ENCODE measurements at places on chromosomes 4 and X. TPM values are rescaled to one million over a fixed set of nuclear protein-coding genes. Genes with fewer than 3 reads are reported as not detected.
A peak's percentile ranks its signal among the peaks of the same experiment; 100 is the strongest.

GRCh38 chr4:41619161-41619560, 81.2 kb downstream of the LIMCH1 start:
- no peak for DNase-seq

- DNase-seq, result no peak
Measured at GRCh38 chr4:77578145-77578544, 27.5 kb upstream of the CXCL13 start.

DNA sequence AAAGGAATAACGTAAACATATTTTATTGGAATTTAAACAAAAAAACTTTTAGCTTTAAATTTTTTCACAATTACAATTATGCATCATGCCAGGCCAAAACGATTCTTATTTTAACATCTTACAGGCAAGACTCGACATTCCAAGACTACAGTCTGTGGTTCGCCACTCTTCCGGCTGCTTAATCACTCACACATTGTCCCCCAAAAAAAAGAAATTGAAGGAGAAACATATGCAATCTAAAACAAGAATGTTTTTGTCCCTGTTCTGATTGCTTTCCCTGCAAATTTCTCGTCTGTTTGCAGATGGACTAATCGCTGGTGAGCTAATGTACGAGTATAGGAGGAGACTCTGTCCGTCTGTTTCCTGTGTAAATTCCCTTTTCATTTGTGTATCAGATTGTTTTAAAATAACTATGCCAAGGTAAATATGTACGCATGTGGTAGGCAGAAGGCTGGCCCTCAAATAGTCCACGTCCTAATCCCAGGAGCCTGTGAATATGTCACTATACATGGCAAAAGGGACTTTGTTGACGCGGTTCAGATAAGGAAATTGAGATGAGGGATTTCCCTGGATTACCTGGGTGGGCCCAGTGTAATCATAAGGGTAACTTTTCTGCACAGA, 37.7 kb upstream of the MTNR1A start:
- DNase-seq, result no peak

DNA sequence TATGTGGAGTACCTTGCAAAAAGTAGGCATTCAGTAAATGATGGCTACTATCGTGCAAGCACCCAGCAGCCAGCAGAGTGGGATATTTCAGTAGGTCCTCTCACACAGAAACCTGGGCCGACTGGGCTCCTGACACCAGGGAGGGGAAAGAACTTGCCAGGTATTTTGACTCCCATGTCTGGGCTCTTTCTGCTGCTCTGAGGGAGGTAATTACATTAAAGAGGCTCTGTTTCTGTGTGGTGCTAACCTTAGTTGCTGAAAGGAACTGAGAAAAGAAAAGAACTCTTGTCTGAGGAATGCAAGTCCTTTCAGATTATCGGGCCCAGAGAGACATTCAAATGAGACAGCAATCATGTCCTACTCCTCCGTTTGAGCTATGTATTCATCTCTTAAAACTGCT, 175.8 kb upstream of the MTMR8 start:
- DNase-seq, result no peak

- DNase-seq, result peak; percentile 56
Measured at GRCh38 chrX:135382260-135382659, 39.5 kb upstream of the SMIM10L2A start.

DNA sequence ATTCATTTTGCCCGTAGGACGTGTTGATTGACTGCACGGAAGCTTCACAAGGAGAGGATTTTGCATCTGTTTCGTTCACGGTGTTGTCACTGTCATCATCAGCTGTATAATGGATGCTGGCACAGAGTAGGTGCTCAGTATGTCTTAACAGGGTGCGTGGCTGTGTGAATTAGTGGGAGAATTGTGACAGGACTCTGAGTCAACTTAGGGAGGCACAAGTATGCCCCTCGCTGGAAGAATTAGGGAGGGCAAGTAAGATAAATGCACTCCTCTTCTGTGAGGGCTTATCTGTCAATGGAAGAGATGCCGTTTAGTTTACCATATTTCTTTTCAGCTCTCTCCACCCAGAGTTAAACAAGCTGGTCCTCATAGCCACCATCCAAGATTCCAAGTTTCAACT, 107.2 kb downstream of the TRIML1 start:
- DNase-seq, result no peak

GRCh38 chrX:40406330-40406859, 174.4 kb upstream of the ATP6AP2 start:
- DNase-seq, result no peak

GRCh38 chrX:15678339-15678738, 13.7 kb upstream of the CLTRN start:
- DNase-seq, result no peak

- DNase-seq, result no peak
Measured at GRCh38 chr4:107349266-107349665, 313.2 kb upstream of the DKK2 start.

COL4A5 gene
- 15.3 TPM for total RNA-seq

RPGR gene
- total RNA-seq, result 38.1 TPM

NDUFA1 gene
- 100 TPM for total RNA-seq
